ENCODE measurements at places on chromosomes 1 and 21.

- DNase-seq = no peak
Measured at GRCh38 chr1:58976294-58976693, 192.4 kb upstream of the JUN start.

DNA sequence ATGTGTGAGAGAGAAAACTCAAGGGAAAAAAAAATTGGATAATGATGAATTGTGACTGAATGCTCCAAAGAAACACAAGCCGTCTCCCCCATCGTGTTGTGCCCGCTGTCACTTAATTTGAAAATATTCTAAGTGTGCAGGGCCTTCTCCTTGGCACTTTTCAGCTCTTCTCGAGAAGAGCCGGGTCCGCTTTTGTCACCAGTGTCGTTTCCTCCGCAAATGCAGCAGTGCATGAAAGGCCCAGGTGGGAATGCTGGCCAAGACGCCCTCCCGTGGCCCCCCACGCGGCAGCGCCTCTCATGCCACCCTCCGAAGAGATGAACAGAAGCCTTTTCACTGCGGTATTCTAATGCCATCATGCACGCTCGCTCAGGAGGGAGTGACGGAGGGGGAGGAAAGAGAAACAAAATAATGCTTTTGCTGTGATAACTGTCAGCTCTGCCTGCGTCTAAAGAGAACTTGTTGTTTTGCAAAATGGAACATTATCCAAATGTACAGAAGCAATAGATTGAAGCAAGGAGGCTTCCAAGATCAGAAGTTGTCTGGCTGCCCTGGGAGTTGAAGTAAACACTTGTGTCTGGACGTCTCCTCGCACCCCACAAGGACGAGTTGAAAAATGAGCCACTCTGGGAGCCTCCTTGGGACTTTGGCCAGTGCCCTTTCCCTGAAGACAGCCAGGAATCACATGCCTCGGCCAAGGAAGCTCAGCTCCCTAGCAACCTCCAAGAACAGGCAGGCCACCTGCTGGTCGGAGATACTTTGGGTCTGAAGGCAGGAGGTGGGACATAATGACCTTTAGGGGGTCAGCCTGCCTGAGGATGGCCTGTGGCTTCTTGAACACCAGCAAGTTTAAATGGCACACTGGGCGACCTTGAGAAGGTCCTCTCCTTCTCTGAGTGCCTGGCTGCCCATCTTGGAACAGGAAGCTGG is 166.1 kb upstream of the ZC3H12A start:
- no peak for DNase-seq

DNA sequence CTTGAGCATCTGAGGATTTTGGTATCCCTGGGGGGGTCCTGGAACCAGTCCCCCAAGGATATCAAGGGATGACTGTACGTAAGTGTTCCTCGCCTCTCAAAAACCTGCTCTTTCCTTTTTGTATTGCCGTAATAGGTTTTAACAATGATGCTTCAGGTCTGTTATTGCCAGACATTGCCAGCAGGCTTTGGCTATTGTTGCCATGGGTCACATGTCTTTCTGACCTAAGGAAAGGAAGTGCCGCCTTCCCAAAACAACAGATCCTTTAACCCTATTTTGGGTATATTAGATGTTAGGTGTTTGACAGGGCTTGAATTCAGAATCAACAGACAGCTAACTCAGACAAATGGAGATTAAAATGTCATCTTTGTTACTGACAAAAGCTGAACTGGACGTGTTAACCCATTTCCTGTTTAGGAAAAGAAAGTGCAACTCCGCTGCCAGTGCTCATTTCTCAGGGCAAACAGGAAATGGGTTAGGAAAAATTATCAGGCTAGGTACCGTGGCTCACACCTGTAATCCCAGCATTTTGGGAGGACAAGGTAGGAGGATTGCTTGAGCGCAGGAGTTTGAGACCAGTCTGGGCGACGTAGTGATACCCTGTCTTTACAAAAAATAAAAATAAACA is 12.4 kb upstream of the PRPF38B start:
- DNase-seq = no peak

DNA sequence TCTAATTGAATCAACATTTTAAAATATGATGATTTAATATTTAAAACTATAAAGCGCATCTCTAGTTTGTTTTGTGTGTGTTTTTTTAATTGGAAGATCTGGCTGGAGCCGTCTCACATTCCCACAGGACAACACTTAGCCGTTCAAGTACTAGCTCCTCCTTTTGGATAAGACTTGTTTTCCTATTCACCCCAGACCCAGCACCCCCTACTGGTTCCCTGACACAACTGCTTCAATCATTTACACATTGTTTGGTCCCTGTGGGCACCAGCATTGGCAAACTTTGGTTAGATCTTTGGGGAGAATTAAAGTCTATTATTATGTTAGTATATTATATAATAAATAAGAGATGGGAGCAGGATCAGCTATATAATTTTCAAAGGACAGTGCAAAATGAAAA is 34.5 kb downstream of the TYW3 start:
- peak; percentile 8 for DNase-seq

- no peak for DNase-seq
Measured at GRCh38 chr1:86701731-86702130, 2.6 kb upstream of the SH3GLB1 start.

- no peak for DNase-seq
Measured at GRCh38 chr1:94013367-94013878, 104.2 kb upstream of the GCLM start.

DNA sequence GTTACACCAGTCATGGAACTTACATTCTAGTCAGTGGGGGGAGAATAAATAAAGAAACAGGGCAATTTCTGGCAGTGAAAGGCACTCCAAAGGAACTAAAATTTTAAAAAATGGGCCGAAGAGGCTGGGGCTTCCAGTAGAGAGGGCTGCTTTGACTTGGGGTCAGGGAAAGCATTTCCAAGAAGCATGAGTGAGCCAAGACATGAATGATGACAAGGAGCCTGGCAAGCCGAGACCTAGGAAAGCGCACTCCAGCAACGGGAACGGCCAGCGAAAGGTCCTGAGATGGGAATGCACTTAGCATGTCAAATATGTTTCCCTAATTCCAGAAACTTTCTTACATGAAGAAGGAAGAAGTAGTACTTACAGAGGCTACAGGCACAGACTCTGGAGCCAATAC is 95.4 kb upstream of the NGF start:
- no peak for DNase-seq

DNA sequence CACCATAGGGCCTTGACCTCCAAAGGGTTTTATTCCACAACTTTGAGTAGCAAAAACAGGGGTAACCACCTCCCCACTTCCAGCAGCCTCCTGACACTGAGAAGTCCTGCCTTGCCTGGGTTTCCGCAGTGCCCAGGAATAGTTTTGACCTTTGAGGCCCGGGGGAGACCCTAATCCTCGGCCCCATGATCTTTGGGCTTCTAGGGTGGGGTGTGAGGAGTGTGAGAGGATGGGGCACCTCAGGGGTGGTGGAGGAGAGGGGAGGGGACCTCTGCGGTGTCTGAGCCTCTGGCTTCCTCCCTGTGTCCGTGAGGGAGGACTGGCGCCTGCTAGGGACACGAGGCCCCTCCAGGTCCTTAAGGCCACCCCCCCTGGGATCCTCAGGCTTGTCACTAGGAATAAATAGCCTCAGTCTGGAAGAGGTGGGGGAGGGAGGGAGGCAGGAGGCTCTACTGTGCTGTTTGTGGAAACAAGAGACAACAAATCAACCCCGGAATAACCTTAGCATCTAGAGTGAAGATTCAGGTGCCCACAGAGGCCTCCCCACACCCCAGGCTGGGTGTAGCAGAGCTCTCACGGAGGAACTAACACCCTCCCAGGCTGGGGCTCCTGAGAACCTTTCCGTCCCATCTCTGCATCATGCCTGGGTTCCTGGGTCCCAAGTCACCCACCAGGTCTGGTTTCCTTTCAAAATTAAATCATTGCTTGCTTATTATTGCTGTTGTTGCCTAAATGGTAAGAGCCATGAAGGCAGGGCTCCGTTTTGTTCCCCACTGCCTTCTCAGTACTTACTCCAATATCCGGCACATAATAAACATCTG is 904 bp upstream of the FHL3 start:
- no peak for DNase-seq

DNA sequence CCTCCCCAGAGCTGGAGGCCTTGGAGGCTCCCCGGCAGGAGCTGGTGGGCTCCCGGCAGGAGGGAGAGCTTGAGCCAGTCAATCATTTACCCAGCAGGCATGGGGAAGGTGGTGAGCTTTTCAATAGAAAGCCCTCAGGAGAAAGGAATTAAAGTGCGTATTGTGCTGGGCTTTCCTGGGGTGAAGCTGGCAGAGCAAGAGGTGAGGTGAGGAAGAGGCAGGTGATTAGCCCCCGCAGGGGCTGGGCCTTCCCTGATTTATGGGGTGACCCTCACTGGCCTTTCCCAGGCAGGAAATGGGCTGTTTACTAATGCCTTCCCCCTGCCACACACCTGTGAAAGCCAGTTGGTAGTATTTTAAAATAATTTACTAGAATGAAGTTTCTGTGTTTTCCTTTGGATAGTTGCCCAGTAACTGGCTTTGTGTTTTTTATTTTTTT is 25.8 kb downstream of the CLDN14 start:
- no peak for DNase-seq

DNA sequence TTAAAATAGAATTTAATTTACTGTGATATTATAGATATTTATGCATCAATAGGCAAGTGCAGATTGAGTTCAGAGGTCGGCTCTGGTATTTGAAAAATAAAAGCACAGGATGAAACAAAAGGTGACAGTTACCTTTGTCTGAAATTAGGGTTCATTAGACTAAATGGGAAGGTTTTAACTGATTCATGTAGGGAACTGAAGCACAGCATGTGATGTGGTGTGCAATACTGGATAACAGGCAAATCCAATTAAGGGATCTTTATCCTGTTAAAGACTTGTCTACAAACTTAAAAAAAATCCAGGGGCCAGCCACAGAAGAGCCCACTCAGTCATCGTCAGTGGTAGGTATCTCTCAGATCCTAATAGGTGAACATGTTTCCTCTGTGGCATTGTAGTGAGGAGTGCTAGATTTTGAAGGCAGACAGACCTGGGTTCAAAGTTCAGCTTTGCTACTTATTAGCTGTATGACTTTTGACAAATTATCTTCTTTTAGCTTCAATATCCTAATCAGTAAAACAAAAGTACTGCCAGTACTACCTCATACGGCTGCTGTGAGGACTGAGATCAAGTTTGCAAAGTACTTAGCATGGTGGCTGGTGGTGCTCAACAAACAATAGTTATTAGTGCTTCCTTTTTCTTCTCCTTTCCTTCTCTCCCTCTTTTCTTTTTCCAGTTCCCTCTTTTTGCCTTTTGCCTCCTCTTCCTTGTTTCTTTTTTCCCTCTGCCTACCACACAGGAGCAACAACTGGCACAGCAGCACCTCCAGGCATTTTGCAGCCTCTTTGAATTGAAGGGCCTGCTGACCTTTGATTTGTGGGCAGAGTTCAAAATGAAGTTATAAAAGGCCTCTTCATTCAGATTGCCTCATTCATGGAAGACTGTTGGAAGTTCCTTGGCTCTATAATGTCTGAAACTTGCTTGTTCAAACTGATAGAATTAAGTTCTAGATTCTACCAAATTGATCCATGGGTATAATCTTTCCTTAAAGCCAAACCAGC is 44.9 kb upstream of the FOXD3 start:
- no peak for DNase-seq

GRCh38 chr1:26744075-26744959 is 43.4 kb upstream of the PIGV start:
- peak; percentile 96 for DNase-seq

GRCh38 chr1:226863446-226863845 is 7.0 kb upstream of the PSEN2 start:
- peak; percentile 78 for DNase-seq

DNA sequence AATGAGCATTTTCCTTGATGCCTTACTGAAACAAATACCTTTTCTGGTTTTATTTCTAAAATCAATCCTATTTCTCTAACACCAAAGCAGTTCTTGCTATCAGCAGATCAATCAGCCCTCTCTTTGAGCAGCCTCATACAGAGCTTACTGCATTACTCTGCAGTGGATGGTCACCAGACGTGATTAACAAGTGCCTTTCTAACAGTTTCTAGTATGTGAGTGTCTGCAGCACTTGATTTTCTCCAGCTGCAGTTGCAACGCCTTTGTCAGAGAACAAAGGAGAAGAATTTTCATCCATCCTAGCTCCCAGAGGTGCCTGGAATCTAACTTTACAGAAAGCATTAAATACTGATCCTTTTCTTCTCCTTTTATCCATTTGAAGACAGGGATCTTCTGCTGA is 177.3 kb upstream of the SGIP1 start:
- no peak for DNase-seq

GRCh38 chr1:163195728-163196448 is 6.8 kb downstream of the RGS5 start:
- DNase-seq = no peak

DNA sequence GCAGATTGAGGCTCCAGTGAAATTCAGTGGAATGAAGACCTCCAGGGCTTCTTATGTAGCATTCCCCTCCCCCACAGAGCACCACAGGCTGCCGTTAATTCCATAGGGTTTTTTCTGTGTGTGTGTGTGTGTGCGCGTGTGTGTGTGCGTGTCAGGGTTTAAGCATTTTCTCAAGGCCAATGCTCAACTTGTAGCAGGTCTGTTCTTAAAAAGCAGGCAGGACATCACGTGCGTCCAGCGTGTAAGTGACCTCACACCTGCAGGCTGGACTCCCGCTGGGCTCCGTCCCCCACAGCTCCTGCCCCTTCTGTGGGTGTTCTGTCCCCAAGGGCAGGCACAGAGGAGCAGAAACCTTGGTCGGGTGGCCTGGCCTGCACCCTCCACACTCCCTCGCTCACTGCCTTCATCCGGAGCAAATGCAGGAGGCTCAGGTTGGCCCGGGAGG is 5.3 kb downstream of the PRDM16 start:
- no peak for DNase-seq

DNA sequence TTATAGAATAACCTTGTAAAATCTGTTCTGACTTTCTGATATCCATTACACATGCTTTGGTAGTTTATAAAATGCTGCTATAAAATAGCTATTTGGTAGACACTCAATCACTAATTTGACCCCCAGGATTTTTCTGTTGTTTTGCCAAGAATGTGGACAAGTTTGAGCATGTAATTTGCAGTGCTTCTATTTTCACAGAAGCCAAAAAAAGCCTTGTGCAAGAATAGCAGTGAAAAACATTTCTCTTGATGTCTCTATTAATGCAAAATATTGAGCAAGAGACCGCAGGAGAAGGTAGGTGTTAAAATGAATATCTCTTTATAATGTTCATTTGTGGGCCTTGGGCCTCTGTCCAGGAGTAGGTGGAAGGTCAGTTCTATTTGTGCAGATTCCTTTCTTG is 22.5 kb downstream of the MAP3K7CL start:
- DNase-seq = no peak

DNA sequence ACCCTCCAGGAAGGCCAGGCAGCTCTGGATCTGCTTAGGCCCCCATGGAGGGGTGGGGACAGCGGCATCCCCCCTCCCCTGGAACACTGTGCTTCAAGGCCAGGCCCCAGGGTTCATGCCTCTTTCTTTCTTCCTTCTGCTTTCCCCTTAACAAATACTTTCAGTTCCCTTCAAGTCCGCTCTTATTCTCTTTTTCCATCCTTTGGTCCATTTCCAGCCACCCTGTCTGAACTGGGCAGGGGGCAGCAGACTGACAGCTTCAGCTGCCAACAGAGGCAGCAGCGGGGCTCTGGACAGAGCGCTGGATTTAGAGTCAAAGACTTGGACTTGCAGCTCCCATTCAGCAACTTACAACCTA is 1.1 kb upstream of the CD244 start:
- peak; percentile 65 for DNase-seq

Data from inflammatory macrophage treated with lipopolysaccharide for 4 hours (primary cell).